CD4-positive, alpha-beta T cell treated with Interleukin-4 for 4 hours (primary cell): ENCODE measurements at places on chromosomes 12 and 14.

DNA sequence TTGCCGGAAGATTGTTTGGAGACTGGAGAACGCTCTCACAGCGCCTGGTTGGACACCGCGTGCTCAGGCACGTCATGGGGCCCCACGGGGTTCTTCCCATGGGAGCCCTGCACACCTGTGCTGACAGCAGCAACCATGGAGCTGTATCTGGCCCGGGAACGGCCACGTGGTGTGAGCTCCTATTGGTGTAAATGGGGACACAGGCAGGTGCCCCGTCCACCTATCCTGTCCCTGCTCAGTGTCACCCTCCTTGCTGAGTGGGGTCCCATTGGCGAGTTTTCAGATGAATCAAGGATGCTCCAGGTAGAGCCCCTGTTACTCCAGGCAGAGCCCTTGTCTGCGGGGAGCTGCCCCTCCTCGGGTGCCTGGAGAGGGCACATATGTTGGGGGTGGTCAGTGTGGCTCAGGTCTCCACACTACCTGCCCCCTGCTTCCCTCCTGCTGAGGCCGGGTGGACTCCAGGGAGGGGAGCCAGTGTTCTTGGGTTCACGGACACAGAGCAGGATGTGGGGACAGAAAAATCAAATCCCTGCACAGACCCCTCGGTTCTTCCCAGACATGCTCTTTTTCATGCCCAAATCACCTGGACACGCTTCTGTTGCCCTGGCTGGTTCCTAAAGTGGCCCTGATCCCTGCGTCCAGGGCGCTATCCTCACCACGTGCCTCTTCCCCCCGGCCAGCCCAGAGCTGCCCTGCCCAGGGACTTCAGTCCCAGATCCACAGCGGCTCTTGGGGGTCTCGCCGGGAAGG, 250.1 kb downstream of the ADGRD1 start:
- DNase-seq, result no peak

DNA sequence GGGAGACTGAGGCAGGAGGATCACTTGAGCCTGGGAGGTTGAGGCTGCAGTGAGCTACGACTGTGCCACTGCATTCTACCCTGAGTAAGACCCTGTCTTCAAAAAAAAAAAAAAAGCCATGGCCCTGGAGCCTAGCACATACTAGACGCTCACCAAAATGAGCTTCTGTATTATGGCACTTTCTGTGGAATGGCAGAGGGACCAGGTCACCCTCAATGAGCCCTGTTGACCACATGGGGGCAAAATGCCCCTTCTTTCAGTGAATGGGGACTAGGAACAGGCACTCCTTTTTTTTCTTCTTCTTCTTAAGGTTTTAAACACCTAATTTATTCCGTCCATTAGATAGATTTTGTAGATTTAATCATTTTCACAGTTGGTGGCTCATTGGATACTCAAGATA, 50.5 kb downstream of the FAM222A start:
- DNase-seq, result no peak

DNA sequence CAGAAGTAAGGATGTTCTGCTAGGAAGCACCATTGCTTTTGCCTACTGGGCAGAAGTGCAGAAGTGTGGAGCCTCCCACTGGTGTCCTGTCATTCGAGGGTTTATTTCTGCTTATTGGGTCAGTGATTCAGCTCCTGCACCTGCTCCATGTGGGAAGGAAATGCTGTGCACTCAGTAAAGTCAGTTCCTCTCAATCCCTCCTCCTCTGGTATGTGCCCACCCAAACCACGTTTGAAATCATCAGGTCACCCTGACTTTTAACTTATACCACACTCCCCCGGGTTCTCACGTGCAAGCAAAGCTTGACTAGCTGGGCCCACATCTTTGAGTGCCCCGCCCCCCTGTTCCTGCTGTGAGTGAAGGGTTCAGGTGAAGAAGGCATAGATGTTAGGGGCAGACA, 223.7 kb downstream of the CHST11 start:
- DNase-seq, result no peak

DNA sequence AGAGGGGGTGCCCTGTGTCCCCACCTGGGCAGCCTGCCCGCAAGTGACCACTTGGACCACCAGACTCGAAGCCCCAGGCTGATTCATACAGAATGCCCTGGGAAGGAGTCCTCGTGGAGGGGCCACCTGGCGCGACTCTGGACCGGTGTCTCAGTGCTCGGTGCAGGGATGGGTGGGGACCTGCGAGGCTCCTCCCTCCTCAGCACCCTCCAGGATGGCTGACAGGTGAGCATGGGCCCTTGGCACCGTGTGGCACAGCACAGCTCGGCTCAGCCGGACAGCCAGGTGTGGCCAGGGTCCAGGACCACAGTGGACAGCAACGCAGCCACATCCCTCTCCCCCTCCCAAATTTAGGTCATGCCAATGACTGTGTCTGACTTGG, 44.5 kb downstream of the CCNK start:
- DNase-seq, result no peak

DNA sequence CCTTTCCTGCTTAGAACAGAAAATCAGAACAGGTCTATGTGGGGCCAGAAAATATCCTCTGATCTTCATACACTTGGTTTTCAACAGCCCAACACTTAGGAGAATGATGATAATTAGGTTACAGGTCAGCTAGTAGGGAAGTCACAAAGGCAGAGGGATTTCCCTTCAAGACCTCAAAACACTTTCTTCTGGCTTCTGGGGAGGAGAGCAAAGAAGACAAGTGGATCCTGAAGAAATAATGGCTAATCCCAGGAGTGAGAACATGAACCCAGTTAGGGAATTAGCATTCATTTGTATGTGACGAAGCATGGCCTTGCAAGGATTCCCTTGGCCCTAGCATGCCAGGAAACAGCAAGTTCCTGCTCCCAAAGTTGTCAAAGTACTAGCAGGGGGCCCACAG, 223.3 kb downstream of the BCAT1 start:
- no peak for DNase-seq

DNA sequence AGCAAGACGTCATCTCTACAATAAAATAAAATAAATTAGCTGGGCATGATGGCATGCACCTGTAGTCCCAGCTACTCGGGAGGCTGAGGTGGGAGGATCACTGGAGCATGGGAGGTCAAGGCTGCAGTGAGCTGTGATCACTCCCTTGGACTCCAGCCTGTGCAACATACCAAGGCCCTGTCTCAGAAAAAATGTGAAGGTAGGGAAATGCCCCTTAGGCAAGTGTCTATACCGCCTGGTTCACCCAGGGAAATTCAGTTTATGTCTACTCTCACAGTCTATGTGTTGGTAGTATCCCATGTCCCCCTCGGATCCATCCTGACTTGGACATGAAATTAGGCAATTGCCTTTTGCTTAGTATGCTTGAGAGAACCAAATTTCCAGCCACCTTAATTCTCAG, 88.4 kb upstream of the TMEM132C start:
- DNase-seq, result no peak
